Inflammatory macrophage treated with lipopolysaccharide for 4 hours (primary cell): ENCODE measurements at places on chromosomes 6 and 20.

GRCh38 chr6:169918239-169918953 is 167.0 kb downstream of the ERMARD start:
- DNase-seq: no peak

- no peak for DNase-seq
Observed at GRCh38 chr20:16098890-16099639, 474.2 kb downstream of the KIF16B start.

- DNase-seq: no peak
Observed at GRCh38 chr20:60480950-60481742, 522.9 kb downstream of the CDH26 start.

GRCh38 chr6:4970739-4971395 is 33.0 kb downstream of the RPP40 start:
- no peak for DNase-seq

DNA sequence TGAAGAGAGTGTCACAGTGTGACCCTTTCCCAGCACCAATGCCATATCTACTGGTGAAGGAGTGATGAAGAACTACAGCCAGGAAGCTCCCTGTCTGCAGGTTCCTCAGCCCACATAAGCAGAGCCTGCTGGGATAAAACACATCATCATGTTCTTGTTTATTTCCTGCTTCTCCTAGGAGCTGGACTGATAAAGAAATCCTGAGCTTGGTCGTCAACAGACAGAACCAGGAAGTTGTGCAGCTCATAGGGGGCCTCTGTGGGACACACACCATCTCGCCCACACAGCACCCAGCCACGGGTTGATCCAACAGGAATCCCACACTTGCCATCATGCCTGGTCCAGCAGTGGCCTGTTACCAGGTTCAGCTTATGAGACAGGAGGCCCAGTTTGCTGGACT is 2.8 kb upstream of the CSTL1 start:
- DNase-seq: no peak

DNA sequence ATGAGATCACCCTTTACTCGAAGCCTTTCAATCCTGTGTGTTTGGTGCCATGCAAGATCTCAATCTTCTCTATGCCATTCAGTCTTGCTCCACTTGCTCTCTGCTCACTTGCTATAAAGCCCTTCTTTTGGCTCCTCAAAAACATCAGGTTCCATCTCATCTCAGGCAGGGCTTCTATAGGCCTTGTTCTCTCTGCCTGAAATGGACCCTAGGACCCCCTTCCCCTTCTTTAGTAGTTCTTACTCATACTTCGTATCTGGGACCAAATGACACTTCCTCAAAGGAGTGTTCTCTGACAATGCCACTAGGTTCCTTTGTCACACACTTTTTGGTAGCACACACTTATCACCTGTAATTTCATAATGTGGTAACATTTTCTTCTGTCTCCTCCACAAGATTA is 116.7 kb upstream of the FAM184A start:
- no peak for DNase-seq

GRCh38 chr6:99011151-99011550 is 63.4 kb upstream of the FBXL4 start:
- DNase-seq: no peak

GRCh38 chr6:17712576-17712975 is 5.9 kb upstream of the NUP153 start:
- no peak for DNase-seq

- peak; percentile 51 for DNase-seq
Observed at GRCh38 chr6:85594197-85594930, 706 bp upstream of the SNX14 start.

DNA sequence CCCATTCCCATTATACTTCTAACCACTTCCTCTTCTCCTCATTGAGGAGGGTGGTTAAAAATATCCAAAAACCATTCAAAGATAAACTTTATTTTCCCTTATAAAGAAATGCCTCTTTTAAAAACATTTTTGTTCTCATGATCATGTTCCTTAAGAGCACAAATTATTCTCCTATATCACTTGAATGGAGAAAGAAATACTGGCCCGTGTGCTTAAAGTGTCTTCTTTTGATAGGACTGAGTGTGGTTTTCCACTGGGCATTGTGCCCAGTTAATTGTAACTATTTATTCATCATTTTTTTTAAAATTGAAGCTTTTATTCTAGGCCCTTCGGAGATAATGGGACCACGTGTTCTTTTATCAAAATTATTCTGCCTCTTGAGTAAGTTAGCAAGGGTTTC is 871.5 kb downstream of the QKI start:
- DNase-seq: no peak

DNA sequence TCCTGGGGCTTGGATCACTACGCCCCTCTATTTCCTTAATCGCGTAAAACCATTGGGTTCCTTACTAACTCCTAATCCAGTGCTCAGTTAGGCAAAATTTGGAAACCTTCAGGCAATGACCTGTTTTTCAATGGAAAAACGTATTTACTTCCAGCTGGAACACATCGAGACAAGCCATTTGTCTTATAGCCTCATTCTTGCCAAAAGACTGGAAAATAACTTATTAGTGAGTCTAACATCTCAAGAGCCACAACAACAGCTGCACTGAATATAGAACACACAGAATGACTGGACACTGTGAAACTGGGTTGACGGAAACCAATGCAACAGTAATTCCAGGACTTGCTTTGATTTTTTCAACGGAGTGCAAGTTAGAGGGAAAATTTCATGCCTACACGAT is 125.2 kb upstream of the MAP3K7 start:
- DNase-seq: no peak

DNA sequence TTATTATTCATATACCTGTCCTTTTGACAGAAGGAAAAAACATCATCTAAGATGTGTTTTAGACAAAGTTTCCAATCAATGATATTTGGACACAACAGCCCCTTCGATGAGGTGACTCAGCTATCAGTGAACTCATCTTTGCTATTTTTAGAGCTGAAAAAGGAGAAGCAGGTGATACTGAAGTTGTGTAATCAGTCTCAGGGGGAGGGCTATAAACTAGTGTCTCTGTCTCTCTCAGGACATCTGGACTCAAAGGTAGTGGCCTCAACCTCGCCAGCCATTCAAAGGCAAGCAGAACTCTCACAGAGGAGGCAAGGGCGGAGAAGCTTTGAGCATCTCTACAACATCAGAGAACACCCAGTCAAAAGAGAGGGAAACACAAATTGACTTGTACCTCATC is 135.4 kb downstream of the BFSP1 start:
- DNase-seq: no peak

DNA sequence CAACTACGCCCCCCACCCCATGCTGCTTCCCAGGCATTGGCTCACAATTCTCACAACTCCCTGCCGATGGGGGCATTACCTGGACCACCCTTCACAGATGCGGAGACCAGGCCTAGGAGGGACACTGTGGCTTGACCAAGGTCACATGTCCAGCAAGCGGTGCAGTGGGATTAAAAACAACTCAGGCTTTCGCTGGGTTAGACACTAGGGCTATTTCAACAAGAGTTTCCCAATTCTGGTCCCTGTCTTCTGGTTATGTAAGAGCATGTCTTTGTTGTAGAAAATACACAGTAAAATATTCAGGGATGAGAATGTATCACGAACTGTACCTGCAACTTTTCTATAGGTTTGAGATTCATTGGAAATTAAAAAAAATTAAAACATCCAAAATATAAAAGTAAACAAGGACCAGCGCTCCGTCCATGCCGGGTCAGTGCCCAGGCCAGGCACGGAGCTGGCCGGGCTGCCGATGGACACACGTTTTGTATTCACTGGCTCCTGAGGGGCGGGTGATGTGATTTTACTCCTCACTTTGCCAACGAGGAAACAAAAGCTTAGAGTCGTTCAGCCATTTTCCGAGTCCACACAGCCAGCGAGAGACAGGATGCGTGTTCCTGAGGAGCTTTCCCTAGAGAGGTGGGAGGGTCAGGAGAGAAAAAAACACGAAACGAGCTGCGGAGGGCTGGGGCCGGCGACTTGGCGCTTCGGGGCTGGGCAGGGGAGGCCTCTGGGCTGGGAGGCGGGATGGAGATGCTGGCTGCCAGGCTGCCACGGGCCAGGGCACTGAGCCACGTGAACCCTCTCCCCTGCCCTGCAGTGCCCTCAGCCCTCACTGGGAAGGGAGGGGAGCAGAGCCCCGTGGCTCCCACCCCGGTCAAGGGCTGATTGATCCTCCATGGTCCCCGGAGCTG is 17.1 kb upstream of the VSTM2L start:
- DNase-seq: no peak

- no peak for DNase-seq
Observed at GRCh38 chr20:6660441-6660840, 107.0 kb upstream of the BMP2 start.

GRCh38 chr6:111503194-111503593 is 20.2 kb upstream of the REV3L start:
- no peak for DNase-seq

- DNase-seq: no peak
Observed at GRCh38 chr20:34715384-34715783, 11.2 kb downstream of the TP53INP2 start.

DNA sequence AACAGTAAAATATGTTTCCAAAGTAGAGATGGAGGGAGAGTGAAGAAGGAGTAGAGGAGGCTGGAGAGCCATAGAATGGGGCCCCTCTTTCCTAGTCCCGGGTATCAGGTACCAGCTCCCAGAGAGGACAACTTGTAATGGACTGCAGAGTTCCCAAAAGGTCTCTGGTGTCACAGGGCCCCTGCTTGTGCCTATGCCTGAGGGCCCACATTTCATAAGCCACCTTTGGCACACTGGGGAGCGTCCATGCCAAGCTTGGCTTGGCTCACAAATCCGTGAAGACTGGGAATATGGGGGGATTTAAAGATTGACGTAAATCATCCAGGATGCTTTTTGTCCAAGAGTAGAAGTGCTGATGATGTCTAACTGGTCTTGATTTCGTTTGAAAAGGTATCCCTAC is 16.4 kb upstream of the SLC22A3 start:
- DNase-seq: no peak

GRCh38 chr20:41692479-41693135 is 74.4 kb upstream of the CHD6 start:
- DNase-seq: peak; percentile 24

DNA sequence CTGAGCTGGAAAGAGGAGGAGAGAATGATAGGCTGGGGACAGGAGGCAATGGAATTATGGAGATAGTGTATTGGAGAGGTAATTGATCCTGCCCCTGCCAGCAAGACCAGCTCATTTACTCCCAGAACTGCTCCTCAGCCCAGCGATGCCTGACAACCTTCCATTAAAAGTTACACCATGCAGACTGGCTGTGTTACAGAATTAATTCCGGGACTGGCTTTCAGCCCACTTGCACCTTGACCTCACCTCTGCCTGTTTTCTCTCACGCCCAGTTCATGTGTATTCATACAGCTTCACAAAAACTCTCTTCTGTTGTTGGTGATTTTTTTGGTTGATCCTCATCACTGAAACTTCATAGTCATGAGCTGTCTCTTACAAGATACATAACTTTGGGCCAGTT is 207.3 kb downstream of the PLCB1 start:
- DNase-seq: no peak

DNA sequence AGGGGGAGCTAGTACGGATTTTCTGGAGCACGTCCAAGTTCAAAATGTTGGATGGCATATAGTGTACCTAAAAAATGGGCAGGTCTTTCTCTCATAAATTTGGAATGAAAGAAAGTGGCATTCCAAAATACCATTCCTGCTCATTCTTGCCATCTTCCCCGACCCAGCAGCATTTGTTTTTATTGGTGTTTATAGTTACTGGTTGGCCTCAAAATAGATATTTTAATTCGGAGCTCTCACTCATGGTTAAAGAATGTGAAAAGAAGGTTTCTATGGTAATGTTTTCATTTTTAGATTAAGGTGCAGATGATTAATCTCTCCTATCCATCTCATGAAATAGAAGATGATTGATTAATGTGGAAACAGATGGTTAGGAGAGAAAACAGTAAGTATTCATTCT is 204.5 kb downstream of the HIVEP2 start:
- DNase-seq: no peak

- no peak for DNase-seq
Observed at GRCh38 chr6:116229287-116229913, 24.5 kb downstream of the TSPYL4 start.

DNA sequence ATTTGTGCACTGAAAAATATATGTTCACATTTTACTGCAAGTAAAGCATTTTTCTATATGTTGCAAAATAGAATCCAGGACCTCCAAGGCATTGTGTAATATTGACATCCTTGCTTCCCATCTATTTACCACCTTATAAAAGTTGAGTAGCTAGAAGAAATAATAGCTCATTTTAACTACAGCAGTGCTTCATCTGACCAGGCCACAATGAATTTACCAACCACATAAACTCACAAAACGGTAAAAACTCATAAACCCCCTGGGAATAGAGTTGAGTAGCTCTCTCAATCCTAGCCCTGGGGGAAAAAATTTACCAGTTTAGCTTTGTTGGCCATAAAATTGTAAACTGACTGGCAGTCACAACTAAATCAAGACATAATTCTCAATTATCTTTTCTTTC is 3.9 kb downstream of the ATXN1 start:
- no peak for DNase-seq

GRCh38 chr20:46267108-46268105 is 40.9 kb downstream of the CDH22 start:
- DNase-seq: no peak

GRCh38 chr6:90885611-90886056 is 298.8 kb upstream of the MAP3K7 start:
- DNase-seq: no peak

DNA sequence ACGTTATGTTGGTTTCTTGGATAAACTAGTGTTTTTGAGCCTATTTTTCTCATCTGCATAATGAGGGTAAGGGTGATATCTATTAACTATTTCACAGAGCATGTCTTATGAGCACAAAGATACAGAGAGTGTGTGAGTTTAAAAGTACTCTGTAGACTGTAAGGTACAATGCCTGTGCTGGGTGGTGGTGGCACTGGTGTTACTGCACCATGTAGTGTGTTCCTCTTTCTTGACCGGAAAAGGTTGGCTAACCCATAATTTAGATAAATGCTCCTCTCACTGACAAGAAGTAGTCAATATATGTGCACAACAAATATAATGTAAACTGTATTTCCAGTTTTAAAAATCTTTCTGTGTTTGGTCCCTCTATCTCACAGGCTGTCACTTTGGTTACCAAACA is 116.2 kb upstream of the MMS22L start:
- DNase-seq: no peak

DNA sequence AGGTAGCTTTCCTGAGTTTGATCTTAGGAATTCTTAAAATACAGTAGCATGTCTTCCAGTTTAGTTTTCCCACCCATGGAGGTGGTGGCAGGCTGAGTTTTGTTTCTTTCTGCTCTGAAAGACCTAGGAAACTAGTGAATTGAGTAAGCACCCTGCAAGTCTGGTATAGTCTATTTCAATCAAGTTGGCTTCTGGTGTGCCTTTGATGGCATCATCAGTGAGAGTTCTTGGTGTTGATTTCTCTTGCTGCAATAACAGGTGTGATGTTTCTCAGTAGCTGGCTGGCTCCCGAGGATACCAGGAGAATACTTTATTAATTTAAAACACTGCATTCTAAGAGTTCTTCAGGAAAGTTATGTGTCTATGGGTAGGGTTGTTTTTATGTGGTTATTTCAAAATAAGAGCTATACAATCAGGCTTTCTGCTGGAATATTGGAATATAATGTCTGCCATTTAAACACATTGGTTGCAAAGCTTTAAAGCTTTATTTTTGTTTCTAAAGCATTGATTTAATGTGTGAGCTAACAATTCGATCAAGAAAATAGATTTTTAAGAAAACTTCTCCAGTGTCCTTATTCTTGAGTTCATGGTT is 19.0 kb downstream of the VAPB start:
- DNase-seq: peak; percentile 43
